HuH-7 (cell line): ENCODE measurements at places on chromosomes 1 and 21.
A peak's percentile ranks its signal among the peaks of the same experiment; 100 is the strongest.

DNA sequence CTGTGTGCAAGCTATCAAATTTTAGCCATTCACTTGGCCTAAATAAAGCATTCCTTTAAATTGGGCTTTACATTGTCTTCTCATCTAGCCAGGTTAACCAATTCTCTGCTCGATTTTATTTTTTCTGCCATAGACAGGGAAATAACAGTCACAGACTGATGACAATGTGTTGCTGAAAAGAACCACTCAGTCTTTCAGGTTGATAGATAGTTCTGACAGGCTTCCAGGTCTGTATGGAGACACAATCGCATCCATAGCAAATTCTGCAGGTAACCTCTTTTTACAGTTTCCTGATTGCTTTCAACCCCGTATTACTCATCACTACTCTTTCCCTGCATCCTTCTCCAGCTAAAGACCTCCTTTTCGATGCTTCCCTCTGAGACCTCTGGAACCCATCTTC is 198.0 kb downstream of the KCNH1 start:
- DNase-seq = no peak

GRCh38 chr1:233777566-233777965 is 126.9 kb upstream of the SLC35F3 start:
- no peak for DNase-seq

DNA sequence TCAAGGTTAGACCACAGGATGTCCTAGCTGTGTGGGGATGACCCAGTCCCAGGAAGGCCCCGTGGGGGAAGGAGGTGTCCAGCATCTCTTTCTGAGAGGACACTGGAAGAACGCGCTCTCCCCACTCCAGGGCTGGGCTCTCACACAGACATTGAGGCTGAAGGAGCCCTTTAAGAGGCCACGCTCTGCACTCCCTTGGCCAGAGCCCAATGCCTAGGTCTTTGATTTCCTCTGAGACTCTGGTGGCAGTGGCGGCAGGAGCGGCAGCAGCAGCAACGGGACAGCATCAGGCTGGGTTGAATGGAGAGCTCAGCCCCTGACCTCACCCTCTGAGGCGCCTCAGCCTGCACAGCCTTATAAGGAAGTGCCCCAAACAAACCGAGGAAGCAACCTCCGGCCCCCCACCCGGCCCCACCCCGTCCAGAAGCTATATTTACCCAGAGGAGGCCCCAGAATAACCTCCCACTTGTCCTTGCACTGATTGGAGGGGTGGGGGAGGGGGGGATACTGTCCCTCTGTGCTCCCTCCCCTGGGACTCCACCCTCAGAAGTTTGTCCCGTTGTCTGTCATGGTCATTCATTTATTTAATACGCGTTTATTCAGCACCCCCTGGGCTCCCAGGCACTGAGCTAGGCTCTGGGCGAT is 12.3 kb downstream of the NES start:
- peak; percentile 69 for DNase-seq

GRCh38 chr1:28954126-28954726 is 39.9 kb downstream of the EPB41 start:
- no peak for DNase-seq

DNA sequence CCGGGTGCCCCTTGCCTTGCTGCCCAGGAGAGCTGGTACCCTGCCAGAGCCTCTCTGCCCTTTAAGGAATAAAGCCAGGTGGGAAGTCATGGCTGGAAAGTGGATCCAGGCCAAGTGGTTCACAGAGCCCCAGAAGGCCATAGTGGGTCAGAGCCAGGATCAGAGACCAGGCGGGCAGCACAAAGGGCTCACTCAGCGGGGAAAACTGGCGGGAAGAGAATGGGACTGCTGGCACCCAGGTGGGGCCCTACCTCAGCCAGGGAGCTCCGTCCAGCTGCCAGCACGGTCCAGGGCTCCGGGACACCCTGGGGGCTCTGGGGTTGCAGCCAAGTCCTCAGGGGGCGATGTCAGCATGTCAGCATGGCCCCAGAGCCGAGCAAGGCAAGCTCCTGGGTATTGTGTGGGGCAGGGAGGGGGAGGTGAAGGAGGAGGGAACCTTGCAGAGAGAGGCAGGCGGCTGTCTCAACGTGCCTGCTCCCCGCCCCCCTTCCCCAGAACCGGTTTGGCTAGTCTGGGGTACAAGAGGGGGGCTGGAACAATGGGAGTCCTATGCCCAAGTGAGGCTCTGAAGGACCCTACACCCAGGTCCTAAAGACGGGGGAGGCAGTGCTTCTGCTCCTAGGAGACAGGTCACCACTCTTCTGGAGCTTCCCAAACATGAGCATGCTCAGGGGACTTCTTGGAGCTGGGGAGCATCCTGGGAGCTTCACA is at the start of gene ARHGEF19:
Gene ARHGEF19 (minus strand): TSS at position 402 of the 711 bp plus-strand sequence. CDS start 3,598 bp downstream, outside the sequence.
- DNase-seq = no peak

DNA sequence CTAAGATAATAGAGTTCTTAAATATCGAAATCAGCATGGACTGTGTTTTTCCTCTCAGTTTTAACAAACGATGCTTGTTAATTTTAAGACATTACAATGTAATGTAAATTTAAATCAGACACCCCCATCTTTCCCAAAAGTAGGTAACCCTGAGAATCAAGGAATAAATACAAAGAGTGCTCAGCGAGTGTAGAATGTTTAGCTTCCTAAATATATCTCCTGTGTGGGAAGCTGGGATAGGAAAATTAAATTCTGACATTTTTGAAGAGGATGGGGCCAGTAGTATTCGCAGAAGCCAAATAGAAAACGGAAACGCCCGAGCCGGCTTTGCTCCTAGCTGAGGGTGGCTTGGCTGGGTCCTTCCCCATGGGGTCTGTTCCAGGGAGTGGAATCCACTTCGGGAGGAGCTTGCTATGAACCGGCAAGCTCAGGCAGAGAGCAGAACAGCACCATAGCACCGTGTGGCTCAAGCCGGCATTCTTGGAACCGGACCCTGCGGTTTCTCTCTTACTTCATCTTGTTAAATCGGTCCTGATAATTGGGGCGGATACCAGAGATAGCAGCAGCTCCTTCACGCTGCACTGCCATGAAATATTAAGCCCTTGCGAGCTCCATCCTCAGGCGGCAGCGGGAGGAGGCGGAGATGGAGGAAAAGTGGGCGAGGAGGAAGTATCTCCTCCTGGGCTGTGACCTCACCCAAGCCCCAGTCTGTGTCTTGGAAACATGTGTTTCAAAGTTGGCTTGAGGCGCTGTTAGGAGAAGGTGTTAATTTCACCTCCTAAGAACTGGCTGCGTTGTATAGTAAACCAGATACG is 24.9 kb downstream of the MAP3K7CL start:
- DNase-seq = no peak

DNA sequence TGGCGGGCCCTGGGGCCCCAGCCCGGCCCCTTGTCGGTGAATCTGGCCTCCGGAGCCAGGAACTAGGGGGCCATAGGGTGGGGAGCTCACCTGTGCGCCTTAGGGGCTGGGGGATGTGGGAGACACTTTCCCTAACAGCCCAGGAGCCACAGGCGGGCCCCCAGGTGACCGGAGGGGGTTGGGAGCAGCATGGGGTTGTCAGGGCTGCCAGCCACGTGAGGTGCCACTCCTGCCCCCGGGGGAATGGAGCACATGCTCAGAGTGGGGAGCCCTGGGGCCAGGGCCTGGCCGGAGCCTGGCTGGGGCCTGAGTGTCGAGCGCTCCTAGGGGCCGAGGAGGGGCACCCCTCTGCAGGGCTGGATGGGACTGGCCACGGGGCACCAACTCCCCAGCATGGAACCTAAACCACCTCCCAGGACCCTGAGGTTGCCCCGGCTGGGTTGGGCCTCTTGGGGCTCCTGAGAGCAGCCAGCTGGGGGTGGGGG is 19.9 kb downstream of the PRXL2B start:
- DNase-seq = no peak

DNA sequence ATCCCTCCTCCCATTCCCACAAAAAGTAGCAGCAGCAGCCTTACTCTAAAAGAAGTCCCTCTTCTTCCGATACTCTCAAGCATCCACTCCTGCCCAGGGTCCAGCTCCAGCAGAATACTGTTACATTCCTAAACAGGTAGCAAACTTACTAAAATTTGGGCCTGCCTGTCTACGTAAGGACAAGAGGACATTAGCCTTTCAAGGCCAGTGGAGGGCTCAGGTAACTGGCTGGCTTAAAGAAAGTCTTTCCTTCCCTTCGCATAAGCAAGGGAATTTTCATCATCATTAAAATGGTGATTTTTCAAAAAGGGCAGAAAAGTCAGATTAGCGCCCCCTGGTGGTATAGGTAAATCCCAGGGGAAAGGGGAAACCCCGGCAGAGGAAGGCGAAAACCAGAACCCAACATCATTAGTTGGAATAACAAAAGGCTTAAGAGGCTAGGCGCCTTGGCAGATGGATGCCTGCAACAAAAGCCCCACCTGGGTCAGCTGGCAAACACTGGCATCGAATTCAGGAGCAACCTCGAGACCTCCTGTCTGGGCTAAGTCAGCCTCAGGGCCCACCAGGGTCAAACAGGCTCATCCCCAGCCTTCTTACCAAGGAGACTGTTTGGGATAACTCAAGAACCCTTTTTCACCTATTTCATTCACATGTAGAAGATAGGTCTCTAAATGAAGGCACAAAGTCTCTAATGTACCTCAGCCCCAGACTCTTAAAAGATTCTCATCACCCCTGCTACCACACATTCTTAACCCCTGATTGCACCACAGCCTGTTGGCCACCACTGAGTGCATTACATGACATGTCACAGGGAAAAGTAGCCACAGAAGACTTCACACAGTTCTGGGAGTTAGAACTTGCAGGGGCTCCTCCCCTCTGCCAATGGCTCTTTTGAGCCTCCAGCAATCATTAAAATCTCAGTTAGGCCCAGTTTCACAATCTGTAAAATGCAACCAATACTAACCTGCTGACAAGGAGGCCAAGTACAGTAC is 36.7 kb downstream of the ERI3 start:
- DNase-seq = peak; percentile 77

- DNase-seq = no peak
Observed at GRCh38 chr1:207838156-207839082, 72.5 kb downstream of the CD34 start.

- no peak for DNase-seq
Observed at GRCh38 chr1:229203991-229204632, 66.8 kb upstream of the RAB4A start.

GRCh38 chr1:189616893-189617292 is 860.8 kb downstream of the BRINP3 start:
- DNase-seq = no peak
